ENCODE measurements at places on chromosomes 1 and 21. TPM values are rescaled to one million over a fixed set of nuclear protein-coding genes. Genes with fewer than 3 reads are reported as not detected.

Gene RPTN
- total RNA-seq: not detected

Gene CFHR5
- total RNA-seq: not detected

Gene ZFP69B
- total RNA-seq: 10.1 TPM

- no peak for DNase-seq
Measured at GRCh38 chr1:116299248-116299647, 73.8 kb upstream of the ATP1A1 start.

DNA sequence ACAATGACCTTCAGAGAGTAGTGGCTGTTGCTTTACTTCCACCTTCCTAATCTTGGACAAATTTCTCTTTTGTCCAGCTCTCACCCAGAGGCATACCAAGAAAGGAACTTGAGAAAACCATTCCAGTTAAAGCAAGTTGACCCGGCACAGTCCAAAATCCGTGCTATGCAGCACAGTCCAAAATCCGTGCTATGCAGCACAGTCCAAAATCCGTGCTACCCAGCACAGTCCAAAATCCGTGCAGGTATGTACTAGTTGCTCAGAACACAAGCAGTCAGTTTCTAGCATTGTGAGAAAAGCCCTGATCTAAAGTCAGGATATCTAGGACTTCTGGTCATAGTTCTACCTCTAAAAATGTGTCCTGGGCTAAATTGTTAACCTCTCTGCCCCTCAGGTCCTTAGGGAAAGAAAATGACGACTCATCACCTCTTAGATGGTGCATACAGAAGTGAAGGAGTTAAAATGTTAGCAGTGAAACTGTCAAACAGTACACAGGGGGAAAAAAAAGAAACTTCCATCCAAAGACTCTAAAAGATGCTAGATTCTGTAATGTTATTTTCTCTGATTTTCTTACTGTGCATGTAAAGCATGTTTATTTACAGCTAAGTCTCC is 40.3 kb upstream of the ENAH start:
- DNase-seq: no peak

GRCh38 chr1:67942274-67942673 is 108.2 kb downstream of the DIRAS3 start:
- no peak for DNase-seq

- no peak for DNase-seq
Measured at GRCh38 chr1:63886340-63886739, 112.5 kb downstream of the ROR1 start.

DNA sequence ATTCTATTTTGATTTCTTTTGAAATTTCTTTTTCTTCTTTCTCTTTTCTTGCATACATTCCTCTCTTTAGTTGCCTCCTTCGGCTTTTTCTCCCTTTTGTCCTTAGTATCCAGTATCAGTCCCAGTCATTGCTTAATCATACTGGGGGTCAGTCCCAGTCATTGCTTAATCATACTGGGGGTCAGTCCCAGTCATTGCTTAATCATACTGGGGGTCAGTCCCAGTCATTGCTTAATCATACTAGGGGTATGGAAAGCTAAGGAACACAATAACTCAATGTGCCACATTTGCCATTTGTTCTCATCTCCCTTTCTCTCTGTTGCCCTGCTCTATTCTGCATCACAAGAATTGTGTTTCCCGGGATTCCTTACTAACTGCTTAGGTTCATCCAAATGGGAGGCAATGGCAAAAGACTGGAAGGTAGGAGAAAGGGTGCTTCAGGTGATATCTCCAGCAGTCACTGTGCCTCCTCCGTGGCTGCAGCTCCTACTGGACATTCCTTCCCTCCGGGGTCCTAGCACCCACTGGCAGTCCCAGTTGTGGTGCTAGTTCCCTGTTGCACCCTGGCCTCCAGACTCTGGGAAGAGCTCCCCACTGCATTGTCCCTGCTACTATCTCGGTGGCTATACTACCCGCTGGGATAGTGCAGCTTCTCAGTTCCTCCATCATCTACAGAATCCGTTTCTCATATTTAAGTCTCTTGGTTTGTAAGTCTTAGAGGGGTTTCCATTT is 32.6 kb upstream of the LAMC1 start:
- peak; percentile 46 for DNase-seq

GRCh38 chr1:211551638-211552460 is 27.1 kb downstream of the SLC30A1 start:
- DNase-seq: peak; percentile 81

DNA sequence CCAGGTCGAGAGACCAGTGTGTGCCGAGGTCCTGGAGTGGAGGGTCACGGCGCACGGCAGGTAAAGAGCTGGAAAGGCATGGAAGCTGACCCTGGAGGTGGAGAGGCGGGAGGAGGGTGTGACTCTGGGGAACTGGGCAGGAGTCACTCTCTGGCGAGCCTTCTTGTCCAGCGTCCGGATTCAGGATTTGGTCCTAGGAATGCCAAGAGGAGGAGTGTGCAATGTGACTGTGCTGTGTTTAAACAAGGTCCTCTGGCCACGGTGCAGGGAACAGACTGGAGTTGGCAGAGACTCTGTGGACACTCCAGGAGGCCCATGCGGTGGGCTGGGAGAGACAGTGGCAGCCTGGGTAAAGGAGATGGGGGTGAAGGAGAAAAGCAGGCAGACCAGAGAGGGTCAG is 64.2 kb upstream of the CASZ1 start:
- DNase-seq: no peak

GRCh38 chr1:32005522-32005921 is 8.1 kb upstream of the KHDRBS1 start:
- DNase-seq: no peak

DNA sequence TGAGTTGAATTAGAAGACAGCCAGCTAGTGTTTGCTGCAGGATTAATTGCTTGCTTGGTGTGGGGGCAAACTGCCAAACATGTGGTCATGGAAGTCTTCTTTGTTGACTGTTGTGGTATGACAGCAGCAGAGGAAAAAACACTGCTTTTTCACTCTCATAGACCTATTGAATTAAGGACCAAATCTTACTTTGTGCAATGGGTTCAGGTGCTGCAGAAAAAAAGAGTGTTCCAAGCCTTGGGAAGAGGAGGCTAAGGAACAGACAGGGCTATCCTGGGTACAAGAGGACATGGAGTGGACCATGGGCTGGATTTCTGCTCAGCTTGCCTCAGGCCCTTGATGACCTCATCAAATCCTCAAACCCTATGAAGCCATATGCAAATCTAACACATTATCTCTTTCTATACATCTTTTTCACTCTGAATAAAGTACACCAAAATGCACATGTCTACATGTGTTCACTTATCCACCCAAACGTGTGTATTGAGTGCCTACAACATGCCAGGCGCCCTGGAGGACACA is 61.5 kb downstream of the SIPA1L2 start:
- DNase-seq: no peak

GRCh38 chr21:45262616-45263015 is 25.1 kb downstream of the POFUT2 start:
- DNase-seq: no peak

DNA sequence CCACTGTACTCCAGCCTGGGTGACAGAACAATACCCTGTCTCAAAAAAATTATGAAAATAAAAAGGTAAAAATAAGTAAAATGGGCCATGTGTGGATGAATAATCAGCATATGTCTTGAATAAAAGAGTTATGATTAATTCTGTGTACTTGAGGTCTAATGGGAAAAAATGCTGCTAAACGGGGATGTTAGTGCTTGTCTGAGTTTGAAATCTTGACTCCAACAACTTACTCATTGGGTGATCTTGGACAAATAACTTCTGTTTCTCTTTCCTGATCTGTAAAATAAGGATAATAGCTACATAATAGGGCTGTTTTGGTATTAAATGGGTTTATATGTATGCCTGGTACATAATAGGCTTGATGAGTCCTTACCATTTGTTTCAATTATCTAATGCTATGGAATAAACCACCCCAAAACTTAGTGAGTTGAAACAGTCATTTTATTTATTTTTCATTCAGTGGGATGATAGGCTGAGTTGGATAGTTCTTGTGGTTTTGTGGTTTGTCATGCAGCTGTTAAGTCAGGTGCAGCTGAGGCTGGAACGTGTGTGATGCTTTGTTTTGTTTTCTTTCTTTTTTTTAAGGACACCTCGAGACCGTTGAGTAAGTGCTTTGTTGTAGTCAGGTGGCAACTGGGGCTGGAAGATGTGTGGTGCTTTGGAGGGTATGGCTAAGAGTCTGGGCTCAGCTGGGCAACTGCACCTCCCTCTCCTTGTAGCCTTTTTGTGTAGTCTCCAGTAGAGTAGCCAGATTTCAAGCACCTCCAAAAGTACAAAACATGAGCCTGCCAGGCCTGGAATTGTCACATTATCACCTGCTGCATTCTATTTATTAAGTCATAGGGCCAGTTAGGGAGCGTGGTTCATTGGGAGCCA is 4.9 kb downstream of the MDM4 start:
- peak; percentile 83 for DNase-seq

GRCh38 chr1:236808005-236808404 is 12.9 kb downstream of the MTR start:
- DNase-seq: no peak

GRCh38 chr1:241485554-241485992 is 34.0 kb downstream of the FH start:
- DNase-seq: peak; percentile 2

Measured in mammary epithelial cell (primary cell).